ENCODE measurements at places on chromosomes 2 and 18.

- DNase-seq = no peak
These were observed 67.4 kb downstream of the BCL11A start for GRCh38 chr2:60486067-60486466.

- no peak for DNase-seq
These were observed 141.0 kb upstream of the BCL2L11 start for GRCh38 chr2:110979471-110980338.

GRCh38 chr2:56741601-56742102, 557.9 kb downstream of the CCDC85A start:
- DNase-seq = no peak

- no peak for DNase-seq
These were observed 172.2 kb upstream of the MYCN start for GRCh38 chr2:15768142-15768541.

GRCh38 chr18:69265656-69266055, 135.0 kb upstream of the DOK6 start:
- DNase-seq = no peak

DNA sequence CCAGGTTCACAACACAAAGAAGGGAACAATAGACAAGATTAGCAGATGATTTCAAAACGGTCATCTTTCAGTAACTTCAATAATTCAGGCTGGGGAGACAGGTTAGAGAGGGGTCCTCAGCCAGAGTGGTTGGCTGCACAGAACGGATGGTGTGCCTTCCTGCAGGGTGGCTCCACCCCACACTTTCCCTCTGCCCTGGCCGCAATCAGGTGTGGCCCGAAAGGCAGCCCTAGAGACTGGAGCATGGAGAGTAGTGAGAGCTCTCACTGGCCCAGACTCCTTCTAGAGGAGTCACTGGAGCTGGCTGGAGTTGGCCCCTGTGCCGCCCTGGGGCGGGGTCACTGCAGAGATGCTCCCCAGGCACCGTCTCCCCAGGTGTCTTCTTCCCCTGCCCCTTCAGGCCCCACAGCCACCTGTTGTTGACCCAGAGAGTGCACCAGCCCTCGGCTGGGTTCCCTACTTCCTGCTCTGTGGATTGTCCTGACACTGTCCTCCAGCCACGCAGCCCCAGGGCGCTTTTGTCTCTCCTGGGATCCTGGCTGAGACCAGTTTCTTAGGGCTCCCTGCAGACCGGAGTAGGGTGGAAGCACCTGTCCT, 126.8 kb downstream of the PXDN start:
- DNase-seq = no peak

DNA sequence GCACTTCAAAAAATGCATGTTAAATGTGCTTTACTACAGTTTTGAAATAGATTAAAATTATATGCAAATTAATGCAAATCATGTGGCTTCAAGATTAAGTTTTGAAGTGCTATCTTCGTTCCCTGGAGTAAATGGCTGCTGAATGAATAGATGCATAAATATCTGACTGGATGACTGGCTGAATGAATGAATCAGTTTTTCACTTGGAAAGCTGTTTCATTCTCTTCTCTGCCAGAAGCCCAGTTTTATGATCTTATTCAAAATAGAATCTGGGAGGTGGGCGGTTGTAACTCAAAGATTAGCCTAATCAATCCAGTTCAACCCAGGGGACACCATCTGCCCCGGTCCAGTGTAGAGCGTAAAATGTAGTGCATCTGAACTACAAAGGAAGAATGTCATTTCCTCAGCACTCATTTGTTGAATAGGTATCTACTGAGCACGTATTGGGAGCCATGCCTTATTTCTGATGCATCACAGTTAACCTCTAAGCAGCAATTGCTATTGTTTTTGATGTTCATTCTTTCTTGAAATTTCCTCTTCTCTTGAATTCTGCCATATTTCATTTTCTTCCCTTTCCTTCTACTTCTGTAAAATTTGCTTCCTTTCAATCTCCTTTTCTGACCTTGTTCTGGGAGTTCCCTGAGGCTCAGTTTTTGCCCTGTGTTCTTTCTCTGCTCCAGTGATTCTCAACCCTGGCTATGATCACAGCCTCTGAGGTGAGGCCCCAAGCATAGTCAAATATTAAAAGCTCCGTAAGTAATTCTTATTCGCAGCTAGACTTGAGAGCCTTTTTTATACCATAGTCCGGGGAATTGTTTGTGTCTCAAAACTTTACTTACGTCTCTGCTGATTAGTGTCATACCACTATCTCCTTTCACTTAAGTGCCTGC, 282.7 kb downstream of the PARD3B start:
- no peak for DNase-seq

DNA sequence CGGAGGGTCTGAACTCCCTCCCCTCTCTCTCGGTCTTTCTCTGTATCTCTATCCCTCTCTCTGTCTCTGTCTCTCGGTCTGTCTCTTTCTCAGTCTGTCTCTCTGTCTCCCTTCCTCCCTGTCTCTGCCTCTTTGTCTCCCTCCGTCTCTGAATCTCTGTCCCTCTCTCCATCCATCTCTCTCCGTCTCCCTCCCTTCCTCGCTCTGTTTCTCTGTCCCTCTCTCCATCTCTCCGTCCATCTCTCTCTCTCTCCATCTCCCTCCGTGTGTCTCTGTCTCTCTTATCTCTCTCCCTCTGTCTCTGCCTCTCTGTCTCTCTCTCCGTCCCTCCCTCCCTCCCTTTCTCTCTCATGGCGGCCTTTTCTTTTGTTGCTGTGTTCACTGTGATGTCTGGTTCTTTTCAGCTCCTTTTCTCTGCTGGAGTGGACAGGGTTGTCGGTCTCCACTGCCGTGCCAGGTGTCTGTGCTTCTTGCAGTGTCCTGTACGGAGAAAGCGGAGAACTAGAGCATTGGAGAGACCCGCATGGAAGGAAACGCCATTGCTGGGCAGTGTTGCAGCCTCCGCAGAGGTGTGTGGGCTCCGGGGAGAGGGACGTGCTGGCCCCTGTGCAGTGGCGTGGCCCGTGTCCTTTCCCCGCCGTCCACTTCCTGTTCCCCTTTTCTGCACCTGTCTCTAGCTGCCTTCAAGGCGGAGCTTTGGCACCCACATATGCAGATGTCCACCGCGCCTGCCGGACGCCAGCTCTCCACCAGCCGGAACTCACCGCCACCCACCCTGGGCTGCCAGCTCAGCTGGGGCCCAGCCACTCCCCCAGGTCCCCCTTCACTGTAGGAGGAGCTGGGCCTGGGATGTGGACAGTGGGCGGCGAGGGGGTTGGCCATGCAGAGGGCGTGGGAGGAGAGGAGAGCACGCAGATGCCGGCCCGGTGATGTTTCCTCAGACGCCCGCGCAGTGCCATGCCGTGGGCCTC, 113.1 kb downstream of the NFATC1 start:
- no peak for DNase-seq

DNA sequence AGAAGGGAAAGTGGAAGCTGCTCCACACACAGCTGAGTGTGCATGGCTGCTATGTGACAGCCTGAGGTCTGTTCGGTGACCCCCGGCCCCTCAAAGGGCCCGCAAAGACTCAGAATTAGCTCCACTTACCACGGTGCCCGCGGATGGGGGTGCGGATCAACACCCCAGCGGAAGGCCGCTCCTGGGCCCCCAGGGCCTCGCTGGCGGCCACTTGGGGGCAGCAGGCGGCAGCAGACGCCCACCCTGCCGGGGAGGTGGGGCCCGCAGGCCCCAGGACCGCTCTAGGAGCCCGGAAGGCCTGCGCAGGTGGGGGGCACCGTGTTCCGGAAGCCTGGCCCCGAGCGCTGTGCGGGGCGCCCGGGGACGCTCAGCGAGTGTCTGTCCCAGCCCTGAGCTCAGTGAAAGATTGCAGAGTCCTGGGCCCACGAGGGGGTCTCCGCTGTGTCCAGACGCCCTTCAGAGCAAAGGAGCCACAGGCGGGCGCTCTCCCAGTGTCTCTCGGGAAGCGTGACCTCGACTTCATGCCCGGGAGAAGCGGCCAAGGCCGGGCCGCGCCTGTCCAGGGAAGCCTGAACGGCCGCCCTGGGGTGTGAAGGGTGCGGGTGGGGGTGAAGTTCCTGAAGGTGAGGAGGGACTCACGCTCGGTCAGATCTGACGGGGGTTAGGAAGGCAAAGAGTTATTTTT, 118.7 kb downstream of the VAPA start:
- no peak for DNase-seq

GRCh38 chr18:3493501-3494244, 43.7 kb downstream of the TGIF1 start:
- DNase-seq = no peak

- peak; percentile 30 for DNase-seq
These were observed 34.9 kb downstream of the CAVIN2 start for GRCh38 chr2:191811807-191812602.

- peak; percentile 80 for DNase-seq
These were observed 794 bp downstream of the DLX2 start for GRCh38 chr2:172101821-172102390.

DNA sequence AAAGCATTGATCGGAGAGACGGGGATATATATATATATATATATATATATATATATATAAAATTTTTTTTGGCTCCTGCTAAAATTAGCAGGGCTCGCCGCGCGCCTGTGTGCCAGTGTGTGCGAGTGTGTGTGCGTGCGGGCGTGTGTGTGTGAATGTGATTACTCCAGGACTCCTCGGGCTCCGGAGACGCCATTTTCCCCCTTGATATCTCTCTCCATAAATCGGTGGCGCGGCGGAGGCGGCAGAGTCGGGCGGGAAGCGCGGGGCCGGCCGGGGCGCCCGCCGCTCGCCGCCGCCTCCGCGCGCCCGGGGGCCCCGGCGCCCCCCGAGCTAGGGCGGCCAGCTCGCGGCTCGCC, 795 bp upstream of the SETBP1 start:
- peak; percentile 76 for DNase-seq

DNA sequence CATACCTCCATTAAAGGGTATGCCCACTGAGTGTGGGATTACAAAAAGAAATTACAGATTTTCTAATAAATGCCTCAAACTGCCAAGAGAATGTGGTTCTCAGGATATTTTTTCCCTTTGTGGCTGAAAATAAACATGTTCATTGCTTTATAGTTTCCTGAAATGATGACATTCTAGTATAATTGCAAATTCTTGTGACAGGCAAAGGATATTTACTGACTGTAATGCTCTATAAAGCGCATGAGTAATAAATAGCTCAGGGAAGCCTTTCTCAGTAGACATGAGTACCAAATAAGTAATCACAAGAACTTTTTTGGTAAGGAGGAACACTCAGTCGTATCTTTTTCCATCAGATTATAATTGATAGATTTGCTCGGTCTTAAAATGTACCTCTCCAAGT, 72.3 kb downstream of the FTCDNL1 start:
- DNase-seq = no peak

GRCh38 chr2:115491186-115491793, 1048.8 kb downstream of the DPP10 start:
- no peak for DNase-seq

GRCh38 chr18:21309248-21309647, 67.2 kb downstream of the GREB1L start:
- DNase-seq = no peak

- no peak for DNase-seq
These were observed 5.5 kb downstream of the BOK start for GRCh38 chr2:241563981-241564595.

DNA sequence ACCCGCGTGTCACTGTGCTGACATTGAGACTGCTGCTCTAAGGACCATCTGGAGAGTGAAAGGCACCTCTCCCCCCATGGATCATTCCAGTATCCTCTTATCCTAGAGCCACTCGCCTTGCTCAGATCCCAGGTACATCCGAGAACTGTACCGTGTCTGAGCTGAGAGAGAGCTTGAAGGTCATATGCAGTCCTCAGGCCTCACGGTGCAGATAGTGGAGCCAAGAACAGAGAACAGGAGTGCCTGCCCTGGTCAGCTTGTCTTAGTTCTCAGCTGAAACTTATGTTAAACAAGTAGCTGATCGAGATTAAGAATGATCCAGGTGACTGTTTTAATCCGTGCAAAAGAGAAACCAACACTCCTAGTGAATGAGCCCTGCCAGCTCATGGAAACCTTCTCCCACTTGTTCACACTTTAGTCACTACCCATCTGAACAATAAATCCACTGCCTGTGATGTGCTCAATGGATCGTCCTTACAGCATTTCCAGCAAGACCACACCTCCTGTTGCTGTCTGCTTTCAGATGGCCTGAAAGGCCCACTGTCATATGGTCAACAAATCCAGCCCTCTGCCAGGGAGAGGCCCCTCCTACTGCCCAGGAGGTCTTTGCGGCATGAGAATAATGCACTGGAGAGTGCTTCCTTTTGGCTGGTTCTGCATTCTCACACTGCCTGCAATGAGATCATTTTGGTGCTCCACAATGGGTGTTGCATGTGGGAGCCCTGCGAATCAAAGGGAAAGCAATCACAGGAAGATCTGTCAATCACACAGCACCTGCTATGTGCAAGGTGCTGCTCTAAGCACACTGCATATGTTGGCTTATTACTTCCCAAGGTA, 43.7 kb upstream of the APCDD1 start:
- DNase-seq = no peak

DNA sequence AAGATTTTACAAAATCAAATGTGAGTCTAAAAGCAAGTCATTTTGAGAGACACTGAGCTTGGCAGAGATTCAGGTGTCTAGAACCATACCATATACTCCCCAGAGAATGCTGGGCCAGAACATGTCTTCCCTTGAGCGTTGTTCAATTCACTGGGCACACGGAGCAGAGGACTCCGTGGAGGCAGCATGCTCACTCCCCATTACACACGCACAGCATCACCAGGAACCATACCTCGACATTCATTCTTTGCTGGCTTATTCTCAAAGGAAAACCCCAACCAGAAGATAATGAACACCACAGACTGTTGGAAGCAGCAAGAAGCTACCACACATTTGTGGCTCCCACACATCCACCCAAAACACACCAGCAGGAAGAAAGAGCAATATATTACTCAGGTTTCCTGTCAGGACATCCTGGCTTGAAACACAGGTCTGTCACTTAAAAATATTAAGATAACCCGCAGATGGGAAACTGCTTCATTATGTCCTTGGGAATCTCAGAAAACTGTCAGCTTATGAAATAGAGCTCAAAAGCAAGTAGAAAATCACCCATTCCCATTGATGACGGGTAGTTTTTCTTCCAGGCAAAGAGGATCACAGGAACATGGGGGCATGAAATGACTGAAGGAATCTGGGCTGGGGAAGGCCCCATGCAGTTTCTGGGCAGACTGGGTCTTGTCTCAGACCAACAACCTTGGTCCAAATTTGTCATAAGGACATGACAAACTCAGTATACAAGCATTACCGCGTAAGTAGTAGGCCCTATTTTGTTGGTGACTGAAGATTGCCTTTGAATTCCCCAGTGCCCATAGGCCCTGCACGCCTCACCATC, 46.4 kb downstream of the PCBP1 start:
- peak; percentile 33 for DNase-seq

Measured in NCI-H1105 (cell line).